Stimulated activated CD4-positive, alpha-beta T cell treated with anti-CD3 and anti-CD28 coated beads, TNF-alpha, amount 100 ng/mL, for 4 hours (primary cell): ENCODE measurements at places on chromosomes 2 and 18.
A peak's percentile ranks its signal among the peaks of the same experiment; 100 is the strongest.

GRCh38 chr2:239381709-239382134 lies 19.1 kb downstream of the HDAC4 start:
- no peak for DNase-seq

DNA sequence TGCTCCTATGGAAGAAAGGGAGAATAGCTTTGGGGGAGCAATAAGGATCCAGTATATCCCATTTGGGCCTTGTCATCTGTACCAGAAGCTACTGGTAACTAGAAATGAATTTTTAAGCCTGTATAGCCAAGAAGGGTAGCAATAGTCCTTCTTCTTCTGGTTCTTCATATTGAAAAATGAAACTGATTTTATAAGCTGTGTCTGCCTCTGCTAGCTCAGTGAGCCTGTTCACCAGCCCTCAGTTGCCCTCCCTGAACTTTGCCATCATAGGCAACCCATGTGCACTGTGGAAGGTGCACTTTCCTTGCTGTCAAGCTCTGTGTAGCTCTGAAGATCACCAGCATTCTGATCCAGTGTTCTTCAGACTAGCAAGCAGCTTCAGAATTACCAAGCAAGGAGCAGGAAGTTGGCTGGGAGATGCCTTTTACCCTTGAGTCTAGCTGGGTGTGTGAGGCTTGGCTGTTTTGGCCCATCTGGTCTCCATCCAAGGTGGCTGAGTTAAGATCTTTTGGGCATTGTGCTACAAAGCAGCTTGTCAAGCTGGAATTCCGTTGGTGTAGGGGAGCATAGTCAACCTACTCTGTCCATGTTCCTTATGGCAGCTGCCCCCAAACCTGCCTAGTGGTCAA lies 55.8 kb upstream of the MGAT5 start:
- DNase-seq = no peak

- DNase-seq = no peak
These were observed 221.9 kb upstream of the RBBP8 start for GRCh38 chr18:22711192-22711685.

- DNase-seq = no peak
These were observed 1.3 kb downstream of the SP9 start for GRCh38 chr2:174335988-174336500.

- DNase-seq = no peak
These were observed 39.5 kb downstream of the SDC1 start for GRCh38 chr2:20185176-20186022.

GRCh38 chr18:26429535-26430226 lies 118.7 kb downstream of the KCTD1 start:
- DNase-seq = no peak

DNA sequence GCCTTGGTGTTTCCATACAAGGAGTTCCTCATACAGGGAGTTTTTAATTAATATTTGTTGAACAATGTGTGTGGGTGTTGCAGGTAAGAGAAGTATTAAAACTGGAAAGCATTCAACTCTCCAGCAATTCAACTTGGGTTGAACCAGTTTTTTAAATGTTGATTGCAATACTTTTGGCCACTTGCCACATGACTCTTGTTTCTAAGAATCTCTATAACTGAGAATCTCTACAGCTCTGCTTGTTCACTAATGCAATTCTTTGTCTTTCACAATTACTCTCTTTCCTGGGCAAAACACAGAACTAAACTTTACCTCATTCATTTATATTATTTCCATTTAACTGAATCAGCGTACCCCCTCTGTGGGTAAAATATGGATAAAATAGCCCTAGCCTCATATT lies 429.4 kb downstream of the ARHGAP15 start:
- DNase-seq = no peak

DNA sequence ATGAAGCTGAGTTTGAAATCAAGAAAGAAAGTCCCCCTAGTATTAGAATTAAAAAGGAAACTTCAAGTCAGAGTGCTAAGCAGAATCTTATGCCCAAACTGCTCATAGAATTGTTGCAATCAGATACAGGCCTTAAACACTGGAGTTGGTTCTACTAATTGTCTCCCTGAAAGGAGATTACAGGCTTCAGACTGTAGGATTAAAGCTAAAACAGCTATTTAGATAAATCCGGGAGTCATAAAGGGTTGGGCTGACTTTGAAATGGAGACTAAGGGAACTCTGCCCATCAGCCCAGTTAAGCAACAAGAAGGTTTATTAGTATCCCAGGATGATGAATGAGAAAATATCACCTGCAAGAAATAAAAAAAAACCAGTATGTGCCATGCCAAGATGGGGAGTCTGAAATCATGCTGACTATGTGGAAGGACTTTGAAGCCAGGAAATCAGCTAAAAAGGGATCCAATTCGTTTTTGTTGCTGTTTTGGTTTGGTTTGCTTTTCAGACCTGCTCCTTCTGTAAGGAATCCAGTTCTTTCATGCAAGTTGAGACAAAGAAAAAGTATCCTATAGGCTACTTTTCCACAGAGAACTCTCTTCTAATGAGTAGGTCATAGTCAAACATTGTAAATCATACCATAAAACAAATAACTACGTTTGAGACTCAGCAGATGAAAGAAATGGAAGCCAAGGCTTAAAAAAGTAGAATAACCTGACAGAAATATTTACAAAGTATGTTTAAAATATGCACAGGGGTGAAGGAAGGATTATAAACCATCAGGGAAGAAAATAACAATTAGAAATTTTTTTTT lies 37.6 kb upstream of the MSTN start:
- DNase-seq = no peak

- DNase-seq = no peak
These were observed 222.6 kb upstream of the CHAC2 start for GRCh38 chr2:53544871-53545558.

GRCh38 chr2:34308140-34308539 lies 709.0 kb upstream of the FAM98A start:
- DNase-seq = no peak

DNA sequence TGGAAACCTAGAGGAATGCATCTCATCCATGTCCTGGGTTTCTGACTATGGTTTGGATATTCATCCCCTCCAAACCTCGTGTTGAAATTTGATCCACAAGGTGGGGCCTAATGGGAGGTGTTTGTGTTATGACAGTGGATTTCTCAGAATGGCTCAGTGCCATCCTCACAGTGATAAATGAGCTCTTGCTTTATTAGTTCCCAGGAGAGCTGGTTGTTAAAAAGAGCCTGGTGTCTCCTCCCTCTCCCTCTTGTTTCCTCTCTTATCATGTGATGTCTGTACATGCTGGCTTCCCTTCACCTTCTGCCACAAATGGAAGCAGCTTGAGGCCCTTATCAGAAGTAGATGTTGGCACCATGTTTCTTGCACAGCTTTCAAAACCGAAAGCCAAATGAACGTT lies 424.3 kb downstream of the DCC start:
- DNase-seq = no peak

GRCh38 chr2:138831691-138832090 lies 51.5 kb upstream of the NXPH2 start:
- no peak for DNase-seq

DNA sequence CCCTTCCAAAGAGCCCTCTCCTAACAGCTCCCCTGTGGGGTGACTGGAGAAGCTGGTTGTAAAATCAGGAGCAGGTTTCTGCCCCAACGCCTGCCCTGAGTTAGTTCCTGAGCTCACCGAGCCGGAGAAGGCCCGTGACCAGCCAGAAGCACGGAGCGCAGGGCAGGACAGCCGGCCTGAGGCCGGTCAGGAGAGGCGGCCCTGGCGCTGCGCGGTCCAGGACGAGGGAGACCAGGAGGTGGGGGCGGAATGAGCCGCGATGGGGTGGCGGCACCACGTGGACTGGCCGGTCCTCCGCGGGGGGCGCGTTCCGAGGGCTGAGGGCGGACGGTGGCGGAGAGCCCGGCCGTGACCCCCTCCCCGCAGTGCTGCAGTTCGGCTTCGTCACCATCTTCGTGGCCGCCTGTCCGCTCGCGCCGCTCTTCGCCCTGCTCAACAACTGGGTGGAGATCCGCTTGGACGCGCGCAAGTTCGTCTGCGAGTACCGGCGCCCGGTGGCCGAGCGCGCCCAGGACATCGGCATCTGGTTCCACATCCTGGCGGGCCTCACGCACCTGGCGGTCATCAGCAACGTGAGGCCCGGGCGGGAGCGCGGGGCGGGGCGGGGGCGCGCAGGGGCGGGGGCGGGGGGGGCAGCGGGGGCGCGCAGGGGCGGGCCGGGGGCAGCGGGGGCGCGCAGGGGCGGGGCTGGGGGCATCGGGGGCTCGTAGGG lies 29.0 kb downstream of the ANO7 start:
- DNase-seq = peak; percentile 14

GRCh38 chr2:200814276-200814815 lies 2.6 kb downstream of the BZW1 start:
- no peak for DNase-seq

DNA sequence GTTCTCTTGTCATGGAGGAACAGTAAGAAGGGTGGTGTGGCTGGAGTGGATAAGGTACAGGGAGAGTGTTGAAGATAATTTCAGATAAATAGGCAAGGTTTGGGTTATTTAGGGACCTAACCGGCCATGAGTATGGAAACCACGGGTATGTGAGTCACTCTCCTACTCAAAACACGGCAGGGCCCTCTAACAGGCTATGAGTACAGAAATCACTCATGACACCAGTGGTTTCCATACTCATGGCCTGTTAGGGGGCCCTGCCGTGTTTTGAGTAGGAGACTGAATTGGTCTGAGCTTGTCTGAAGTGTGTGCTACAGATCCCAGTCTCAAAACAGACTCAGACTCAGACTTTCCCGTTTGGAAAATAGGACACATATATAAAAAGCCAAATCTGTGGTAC lies 428.4 kb upstream of the HNMT start:
- DNase-seq = no peak

GRCh38 chr2:220913384-220913783 lies 658.7 kb downstream of the EPHA4 start:
- DNase-seq = no peak

GRCh38 chr2:100563407-100564247 lies 834 bp downstream of the PDCL3 start:
- no peak for DNase-seq

- no peak for DNase-seq
These were observed 297.8 kb downstream of the SP3 start for GRCh38 chr2:173667415-173667814.

GRCh38 chr2:8033546-8034096 lies 648.2 kb upstream of the ID2 start:
- no peak for DNase-seq

DNA sequence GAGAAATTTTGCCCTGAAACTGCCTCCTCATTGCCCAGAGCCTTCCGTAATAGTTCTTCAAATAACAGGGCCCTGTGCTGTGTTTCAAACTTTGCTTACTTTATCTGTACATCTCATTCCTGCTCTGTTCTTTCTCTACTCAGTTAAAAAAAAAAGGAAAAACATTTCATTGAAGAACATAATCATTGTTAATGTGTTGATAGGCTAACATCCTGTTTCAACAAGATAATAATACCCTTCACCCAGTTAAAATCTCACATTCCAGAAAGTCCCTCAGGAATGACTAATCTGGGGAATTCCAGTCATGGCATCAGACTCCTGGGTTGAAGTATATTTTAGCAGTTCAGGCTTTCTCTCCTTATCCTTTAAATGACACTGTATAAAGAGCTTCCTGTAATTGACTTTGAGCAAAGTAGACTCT lies 45.6 kb upstream of the ITGAV start:
- no peak for DNase-seq

DNA sequence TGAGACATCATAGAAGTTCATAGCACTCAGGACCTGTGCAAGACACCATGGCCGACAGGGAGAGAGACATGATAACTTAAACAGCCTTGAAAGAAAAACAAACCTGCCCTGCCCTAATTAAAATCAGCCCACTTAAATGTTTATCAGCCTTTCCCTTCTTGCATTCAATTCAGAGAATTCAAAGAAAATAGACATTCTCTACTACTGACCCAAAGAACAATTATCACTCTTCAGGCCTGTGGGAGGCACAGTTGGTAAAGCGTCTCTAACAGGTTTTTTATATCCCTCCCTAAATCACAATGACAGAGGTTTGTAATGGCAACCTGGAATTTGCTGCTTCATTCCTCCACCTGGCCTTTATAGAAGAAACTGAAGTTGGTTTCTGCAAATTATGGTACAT lies 1.7 kb downstream of the CDK15 start:
- no peak for DNase-seq

DNA sequence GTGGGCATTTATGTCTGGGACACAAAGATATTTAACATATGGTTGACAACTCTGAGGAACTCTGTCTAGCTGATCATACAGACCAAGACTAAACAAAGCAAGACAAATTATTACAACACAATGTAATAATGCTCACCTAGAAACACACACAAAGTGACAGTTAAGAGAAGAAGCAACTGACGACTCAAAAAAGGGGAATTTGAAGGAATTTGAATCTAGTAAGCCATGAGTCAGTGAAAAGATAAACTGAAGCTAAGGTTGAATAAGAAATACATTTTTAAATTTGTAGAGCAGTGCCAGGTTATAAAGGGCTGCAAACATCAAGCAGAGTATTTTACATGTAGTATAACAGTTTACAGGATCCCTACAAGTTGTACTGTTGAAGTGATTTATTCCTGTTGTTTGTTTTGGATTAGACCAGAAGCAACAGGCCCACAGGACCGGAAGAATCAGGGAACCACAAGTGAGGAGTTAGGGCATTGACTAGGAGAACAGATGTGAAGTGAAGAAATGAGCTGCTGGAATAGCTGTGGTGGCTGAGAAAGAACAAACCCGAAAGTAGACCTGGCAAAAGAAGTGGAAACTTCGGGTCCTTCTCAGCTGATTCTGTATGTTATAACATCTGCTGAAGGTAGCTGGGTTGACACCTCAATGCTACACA lies 35.6 kb downstream of the IFIH1 start:
- no peak for DNase-seq

- DNase-seq = no peak
These were observed 35.7 kb upstream of the MAT2A start for GRCh38 chr2:85503168-85503850.

- DNase-seq = no peak
These were observed 22.4 kb downstream of the B4GALT6 start for GRCh38 chr18:31661965-31662364.

DNA sequence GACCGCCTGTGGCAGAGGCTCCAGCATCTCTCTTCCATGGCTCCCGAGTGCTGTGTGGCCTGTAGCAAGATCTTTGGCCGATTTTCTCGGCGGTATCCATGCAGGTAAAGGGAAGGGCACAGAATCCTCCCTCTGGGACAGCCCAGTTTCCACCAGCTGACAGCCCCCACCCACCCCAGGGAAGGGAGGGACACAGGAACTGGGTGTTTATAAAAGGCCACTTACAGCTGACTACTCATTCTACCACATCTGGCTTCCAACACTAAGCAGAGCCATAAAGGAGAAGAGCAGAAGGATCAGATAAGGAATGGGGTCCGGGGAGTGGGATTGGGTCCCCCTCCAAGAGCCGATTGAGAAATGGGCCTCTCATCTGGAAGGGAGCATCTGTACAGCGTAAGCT lies 20.2 kb downstream of the RUFY4 start:
- DNase-seq = no peak

DNA sequence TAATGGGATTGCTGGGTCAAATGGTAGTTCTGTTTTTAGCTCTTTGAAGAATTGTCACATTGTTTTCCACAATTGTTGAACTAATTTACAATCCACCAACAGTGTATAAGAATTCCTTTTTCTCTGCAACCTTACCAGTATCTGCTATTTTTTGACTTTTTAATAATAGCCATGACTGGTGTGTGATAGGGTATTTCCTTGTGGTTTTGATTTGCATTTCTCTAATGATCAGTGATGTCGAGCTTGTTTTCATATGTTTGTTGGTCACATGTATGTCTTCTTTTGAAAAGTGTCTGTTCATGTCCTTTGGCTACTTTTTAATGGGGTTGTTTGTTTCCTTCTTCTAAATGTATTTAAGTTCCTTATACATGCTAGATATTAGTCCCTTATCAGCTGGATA lies 322.3 kb downstream of the CDH2 start:
- no peak for DNase-seq

GRCh38 chr2:216015722-216016464 lies 2.5 kb upstream of the MREG start:
- no peak for DNase-seq

GRCh38 chr2:122851161-122851560 lies 1095.7 kb downstream of the TSN start:
- no peak for DNase-seq
